Stimulated activated CD4-positive, alpha-beta T cell treated with anti-CD3 and anti-CD28 coated beads, Interleukin-15, amount 100 ng/mL, for 48 hours (primary cell): ENCODE measurements at places on chromosomes 2 and 18.

DNA sequence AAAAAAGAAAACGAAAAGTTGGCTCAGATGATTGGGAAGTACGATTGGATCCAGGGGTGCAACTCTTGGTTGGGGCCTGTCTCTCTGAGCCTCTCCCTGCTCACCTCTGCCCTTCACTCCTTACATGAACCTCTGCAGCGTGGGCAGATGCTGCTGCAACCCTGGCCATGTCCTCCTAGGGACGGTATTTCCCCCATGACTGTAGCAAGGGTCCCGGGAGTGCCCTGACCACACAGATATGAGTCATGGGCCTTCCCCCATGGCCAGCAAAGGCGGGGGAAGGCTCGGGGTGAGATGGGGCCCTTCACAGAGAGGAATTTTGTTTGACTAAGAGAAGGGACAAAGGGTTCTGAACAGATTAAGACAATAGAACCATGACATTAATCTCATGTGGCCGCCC, 129.0 kb downstream of the NCK2 start:
- DNase-seq: peak; percentile 61

DNA sequence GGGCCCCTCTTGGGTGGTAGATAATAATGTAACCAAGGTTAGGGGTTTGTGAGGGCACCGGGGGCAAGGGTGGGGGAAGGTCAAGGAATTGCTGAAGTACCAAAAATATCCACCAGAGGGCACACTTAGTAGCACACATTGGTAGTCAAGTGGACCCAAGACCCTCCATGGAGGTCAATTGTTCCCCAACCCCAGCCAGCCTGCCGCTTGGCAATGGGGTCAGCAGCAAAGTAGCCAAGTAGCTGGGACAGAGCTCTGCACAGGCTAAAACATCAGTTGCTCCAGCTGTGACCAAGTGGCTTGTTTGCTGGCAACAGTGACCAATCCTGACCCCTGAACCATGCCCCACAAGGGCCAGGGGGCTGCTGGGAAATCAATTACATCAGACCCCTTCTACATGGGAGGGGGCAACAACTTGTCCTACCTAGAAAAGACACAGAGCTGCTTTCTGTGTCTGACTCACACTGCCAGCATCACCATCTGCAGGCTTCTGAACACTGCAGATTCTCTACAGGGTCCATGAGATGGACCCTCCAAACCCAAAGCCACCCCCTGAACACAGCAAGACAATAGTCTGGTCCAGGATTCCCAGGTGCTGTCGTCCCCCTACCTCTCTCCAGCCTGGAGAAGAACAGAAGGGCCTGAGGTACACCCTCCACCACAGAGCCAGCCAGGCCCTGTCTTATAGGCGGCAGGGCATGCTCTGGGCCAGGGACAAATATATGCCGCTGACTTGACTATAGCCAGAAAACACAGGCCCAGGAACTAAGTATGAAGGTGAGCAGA, 76.0 kb downstream of the EMX1 start:
- DNase-seq: peak; percentile 31

- DNase-seq: no peak
These were observed 647.7 kb upstream of the ZNF804A start for GRCh38 chr2:183950673-183951072.

- DNase-seq: no peak
These were observed 36.4 kb downstream of the NEDD4L start for GRCh38 chr18:58080451-58080850.

DNA sequence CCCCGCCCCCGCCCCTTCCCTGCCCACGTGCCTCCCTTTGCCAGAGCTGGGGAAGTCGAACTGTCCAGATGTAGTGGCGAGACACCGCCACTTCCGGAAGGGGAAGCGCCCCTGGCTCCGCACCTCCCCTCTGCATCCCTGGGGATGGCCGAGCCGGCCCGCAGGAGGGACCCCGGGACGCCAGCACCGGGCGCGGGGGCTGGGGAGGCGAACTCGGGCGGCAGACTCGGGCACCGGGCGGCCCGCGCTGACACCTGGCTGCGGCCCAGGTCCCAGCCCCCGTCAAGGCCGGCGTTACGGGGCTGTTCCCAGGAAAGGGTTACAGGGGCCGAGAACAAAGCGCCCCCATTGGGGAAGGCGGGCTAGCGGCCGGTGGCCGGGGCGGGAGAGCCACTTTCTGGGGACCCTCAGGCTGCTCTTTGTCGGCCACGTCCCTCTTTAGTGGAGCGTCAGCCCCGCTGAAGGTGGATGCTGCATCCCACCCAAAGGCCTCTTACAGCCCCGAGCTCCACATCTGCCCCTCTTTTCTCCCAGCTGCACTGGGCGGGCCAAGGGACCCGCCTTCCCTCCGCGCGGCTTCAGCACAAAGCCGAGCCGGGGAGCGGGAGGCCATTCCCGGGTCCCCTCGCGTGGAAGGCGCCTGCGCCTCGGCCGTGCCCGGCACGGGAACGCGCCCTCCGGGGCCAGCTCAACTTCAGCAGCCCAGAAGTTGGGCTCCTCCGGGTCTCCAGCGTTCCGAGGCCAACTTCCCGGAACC, 1.3 kb downstream of the SDC1 start:
- DNase-seq: no peak

DNA sequence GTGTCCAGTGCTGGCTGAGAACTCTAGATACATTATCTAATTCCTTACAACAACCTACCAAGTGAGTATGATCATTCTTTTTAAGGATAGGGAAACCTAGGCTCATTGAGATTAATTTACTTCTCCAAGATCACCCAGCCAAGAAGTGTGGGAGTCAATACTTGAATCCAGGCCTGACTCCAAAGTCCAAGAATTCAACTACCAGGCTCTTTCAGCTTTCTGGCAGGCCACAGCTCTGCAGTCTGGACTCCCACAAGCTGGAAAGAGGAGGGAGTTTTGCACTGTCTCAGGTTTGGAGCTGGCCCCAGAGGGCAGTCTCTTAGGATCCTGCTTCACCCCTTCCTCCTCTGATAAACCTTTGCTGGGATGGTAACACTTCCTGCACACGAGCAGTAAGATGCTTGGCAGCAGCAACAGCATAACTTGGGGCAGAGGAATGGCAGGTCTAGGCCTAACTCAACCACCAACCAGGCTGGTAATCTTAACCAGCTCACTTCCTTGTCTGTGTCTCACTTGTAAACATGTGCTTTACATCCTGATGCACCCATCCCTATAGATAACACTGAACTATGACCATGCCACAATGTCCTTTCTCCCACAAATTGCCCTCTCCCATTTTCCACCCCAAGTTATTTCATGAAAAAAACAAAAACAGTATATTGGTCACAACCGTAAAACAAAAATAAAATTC, 111.1 kb upstream of the ACAA2 start:
- DNase-seq: no peak

DNA sequence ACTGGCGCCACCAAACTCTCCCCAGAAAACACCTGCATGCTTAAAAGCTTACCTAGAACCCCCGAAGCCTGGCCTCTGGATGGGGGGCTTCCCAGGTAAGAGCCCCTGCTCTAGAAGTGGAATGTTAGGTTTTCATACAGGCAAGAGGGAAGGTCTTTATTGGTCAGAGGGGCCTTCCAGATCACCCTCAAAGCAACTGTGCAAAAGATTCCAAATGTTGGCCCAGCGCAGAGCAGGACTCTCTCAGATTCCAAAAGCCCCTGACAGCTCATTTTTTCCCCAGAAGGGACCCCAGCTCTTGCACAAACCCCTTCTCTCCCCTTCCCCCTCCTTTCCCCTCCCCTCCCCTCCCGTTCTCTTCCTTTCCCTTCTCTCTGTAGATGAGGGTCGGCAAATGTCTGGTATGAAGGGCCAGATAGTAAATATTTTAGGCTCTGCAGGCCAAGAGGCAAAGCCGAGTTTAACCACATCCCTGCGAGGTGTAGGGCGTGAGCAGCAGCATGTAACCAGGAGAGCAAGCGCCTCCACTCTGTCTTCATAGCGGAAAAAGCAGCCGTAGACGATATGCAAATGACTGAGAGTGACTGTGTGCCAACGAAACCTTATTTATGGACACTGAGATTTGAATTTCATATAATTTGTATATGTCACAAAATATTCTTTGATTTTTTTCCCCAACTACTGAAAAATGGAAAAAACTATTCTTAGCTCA, 116.9 kb downstream of the SMAD7 start:
- DNase-seq: peak; percentile 50

DNA sequence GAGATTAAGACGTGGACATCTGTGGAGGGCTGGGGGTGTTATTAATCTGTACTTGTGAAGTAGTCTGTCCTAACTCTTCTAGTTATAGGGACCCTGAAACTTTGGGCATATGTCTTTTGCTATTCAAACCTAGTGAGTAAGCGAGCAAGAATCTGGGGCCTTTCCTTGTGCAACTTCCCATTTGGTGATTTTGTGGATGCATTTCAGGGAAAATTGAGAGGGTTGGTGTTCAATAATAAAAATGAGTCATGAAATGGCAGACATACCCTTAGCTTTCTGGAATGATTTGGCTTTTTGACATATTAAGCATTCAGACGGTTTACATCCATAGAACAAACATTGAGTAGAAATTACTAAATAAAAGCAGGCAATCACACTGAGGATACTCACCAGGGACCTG, 17.0 kb downstream of the COL4A4 start:
- no peak for DNase-seq

- DNase-seq: no peak
These were observed 117.4 kb downstream of the STPG4 start for GRCh38 chr2:47037678-47038077.

DNA sequence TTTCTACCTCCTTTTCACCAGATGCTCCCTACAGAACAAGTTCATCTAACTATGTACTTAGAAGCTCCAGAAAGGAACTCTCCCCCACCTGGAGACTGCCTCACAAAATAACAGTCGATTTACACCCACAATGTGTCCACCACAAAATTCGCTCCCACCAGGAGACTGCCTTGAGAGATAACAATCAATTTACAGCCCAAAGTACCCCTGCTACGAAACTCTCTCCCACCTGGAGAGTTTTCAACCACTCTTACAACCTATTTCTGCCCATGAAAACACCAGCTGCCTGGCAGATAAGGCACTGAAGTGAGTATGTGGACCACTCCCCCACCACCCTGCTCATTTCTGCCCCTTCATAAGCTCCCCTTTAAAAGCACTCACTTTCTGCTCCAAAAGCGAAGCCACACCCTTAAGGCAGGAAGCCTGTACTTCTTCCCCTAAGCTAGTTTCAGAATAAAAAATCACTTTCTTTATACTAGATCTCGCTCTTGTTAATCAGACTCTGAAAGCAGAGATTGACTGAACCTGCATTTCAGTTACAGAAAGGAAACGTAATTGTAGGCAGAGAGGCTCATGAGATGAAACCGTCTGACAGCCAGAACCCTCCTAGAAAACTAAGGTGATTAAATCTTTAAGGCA, 94.4 kb upstream of the RBBP8 start:
- no peak for DNase-seq

DNA sequence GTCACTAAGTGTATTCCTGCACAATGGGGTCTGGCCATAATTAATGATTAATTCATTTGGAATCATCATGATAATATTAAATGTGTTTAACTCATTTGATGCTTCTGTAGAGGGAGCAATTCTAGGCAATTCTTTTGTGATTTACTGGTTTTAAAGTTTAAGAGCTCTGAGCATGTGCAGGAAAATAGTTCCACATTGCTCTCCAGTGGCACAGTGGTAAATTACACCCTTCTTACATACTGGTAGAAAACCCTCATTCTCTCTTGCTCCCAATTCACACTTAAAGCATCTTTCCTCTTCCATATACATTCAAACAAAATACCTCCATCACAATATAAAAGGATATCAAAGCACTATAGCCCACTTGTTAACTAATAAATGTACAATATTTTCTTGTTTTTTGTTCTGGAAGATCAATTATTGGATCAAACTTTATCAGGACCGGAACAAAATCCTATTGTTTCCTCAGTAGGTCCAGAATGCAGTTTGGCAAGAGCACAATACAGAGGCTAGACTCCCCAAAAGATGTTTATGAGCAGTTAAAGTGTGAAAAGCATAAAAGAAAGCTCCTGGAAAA, 844.3 kb downstream of the MBD2 start:
- no peak for DNase-seq

- no peak for DNase-seq
These were observed 84.9 kb upstream of the ZFP36L2 start for GRCh38 chr2:43311276-43311675.
